C1 segment of cervical spinal cord (tissue), 14 donors: ENCODE measurements at places on chromosomes 2 and 18.

- DNase-seq: no peak
Measured at GRCh38 chr18:74513149-74513882, 17.2 kb downstream of the CNDP2 start.

DNA sequence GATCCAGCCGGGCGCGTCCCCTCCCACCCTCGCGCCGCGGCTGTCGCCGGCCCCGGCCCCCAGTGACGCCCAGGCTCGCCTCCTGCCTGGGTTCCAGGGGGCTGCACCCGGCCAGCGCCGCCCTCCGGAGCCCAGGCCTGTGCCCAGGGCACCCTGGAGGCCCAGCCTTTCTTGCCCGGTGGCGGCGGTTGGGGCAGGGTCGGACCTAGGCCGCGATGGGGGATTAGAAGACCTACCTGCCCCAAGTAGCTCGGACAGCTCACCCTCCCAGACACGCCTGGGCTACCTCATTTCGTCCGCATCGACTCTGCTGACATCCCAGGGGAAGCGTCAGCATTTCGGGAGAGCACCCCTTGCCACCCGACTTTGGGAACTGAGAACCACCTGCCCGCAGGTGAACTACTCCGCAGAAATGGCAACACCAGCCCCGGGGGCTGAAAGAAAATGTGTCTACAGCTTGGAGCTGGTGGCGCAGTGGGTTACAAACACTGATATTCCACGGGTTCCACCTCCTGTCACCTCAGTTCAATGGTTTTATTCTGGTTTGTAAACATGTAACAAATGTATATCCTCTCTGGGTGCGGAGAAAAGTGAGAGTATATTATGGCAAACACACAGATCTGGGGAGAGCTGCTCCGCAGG is 834 bp upstream of the ARL4C start:
- no peak for DNase-seq

GRCh38 chr2:160695402-160696086 is 201.9 kb upstream of the RBMS1 start:
- no peak for DNase-seq

GRCh38 chr2:61905372-61906185 is at the start of gene COMMD1:
COMMD1 (plus strand) TSS chr2:61905674; CDS start chr2:61905679, 5 bp downstream.
- peak; percentile 83 for DNase-seq

DNA sequence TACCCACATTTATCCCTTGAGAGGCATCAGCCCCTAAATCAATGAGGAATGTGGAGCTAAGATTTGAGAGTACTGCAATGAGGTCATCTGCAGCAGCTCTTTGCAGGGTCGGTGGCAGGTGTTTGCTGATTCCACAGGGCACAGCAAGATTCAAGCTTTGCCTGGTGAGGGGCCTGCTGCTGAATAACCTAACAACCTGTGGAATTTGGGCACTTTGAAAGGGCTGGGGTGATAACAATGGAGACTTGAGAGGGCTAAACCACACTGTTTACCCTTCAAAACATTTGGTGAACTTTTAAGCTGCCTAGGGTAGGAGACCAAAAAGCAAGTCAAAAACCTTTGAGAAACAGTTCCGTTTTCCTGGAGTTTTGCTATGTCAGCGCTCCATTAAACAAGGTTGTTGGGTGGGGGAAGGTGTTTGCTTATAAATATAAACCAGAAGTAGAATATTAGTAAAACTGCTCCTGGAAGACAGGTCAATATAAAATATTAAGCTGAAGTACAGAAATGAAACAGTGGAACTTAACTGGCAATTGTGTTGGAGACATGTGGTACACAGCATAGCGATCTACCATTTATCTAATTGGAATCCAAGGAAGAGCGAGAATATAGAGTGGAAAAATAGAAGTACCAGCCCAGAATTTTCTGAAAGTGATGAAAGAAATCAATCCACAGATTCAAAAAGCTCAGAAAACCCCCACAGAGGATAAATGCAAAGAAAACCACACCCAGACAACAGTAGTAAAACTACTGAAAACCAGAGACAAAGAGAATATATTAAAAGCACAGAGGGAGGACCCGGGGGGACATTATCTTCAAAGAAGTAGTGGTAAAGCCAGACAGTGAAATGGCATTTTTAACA is 15.7 kb downstream of the COPS8 start:
- no peak for DNase-seq

DNA sequence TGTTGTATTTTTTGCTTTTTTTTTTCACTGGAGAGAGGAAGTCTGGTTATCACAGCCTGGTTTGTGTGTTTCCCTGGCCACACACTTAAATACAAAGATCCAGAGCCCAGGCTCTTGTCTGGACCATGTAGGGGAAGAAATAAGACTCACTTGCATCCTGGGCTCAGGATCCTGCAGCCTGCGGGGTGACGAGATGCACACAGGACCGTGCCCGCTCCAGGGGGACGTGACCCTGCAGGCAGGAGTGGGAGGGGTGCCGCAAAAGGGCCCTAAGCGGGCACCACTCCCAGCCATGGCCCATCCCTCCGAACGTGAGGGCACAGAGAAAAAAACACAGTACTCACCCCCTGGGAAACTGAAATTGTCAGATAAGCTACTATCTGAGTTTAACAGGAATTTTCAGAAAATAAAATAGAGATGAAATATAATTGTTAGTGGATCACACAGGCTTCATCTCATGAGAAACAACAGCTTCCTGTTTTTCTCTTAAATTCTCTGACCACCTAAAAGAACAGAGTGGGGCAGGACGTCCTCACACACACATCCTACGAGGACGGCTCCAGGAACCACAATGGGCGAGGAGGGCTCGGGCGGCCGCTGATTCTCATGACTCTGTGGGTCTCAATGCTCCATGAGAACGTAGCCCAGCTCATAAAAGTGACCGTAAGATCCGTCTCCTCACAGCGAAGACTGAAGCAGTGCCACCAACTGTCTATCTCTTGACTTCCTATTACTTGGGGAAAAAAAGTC is 142.6 kb upstream of the ALKAL2 start:
- no peak for DNase-seq

DNA sequence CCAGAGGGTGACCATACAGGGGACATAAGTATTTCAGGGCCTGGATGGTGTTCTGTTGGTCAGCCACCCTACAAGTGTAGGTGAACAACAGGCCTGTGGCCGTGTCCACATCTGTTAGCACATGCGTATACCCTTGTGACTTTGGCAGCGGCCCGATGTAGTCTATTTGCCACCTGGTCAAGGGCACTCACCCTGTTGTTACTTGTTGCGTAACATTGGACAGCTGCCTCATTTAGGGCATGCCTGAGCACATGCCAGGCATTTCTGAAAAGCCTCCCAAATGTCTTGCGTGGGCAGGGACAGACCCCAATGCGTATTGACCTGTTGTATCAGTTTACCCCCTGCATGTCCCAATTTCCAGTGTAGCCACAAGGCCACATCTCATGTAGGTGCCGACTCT is 235.0 kb downstream of the MBD5 start:
- no peak for DNase-seq

- no peak for DNase-seq
Measured at GRCh38 chr18:48571639-48572384, 33.0 kb downstream of the CTIF start.

GRCh38 chr2:8413589-8414135 is 268.2 kb upstream of the ID2 start:
- DNase-seq: no peak

DNA sequence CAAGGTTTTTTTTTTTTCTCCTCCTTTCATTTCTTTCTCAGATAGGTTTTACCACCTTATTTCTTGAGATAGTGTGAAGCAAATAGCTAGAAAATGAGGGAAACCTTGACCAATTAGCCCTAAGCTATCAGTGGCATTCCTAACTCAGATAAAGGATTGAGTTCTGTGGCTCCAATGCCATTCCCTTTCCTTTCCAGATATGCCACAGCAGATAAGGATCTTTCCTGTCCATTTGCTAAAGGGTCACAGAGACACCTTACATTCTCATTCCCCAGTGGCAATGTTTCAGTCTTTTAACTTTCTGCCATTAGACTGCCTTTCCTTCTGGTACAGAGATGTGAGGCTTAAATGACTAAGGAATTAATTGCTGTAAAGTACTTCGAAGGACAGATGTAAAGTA is 81.7 kb downstream of the MGAT5 start:
- DNase-seq: no peak

- DNase-seq: no peak
Measured at GRCh38 chr2:122737429-122738077, 982.1 kb downstream of the TSN start.

DNA sequence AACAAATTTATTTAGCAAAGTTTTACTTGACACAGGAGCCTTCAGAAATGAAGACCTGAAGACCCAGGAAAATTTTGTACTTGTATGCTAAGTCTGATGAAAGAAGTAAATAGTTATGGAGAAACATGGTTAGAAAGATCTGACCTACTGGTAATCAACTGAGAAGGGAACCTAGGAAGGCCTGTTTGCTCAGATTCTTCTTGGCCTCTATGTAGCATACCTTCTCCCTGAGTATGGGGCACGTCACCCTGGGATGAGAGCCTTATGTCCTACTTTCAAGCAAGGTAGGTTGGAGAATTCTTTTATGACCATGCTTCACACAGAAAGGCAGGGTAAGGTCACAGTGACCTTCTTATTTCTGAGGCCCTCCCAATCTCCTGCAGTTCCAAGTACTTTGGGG is 178.6 kb upstream of the CREB1 start:
- no peak for DNase-seq

DNA sequence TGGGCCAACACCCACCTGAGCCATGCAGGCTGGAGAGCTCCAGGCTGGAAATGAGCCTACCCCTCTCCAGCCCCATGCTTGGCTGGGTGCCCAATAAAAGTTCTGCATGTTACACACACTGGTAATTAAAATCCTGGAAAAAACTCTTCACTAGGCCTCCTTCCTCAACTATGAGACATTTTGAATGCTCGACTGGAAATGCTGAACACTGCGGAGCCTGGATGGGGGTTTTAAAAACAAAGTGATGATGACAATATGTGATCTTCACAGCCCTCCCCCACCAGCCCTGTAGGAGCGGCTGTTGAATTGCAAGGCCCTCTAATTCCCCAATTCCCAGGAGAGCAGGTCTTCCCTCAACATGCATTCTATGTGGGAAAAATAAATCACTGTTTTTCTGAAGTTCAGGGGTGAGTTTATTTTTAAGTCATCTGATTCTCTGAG is 179.2 kb downstream of the TTC32 start:
- DNase-seq: no peak

DNA sequence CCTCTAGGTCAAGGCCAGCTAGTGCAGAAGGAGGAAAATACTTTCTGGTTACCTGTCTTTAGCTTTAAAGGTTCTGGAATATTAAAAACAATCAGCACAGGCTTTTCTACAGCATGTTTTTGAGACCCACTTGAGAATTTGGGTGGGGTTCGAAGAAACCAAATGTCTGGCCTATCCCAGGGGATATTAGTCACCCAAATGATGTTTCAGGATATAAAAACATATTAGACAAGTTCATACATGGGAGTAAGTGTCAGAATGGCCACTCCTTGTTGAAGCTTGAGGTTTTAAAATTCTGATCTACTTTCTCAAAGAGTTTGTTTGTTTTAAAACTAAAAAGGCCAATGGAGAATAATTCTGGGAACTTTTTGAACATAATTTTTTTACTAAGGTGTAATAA is 158.6 kb upstream of the DLX2 start:
- DNase-seq: no peak

DNA sequence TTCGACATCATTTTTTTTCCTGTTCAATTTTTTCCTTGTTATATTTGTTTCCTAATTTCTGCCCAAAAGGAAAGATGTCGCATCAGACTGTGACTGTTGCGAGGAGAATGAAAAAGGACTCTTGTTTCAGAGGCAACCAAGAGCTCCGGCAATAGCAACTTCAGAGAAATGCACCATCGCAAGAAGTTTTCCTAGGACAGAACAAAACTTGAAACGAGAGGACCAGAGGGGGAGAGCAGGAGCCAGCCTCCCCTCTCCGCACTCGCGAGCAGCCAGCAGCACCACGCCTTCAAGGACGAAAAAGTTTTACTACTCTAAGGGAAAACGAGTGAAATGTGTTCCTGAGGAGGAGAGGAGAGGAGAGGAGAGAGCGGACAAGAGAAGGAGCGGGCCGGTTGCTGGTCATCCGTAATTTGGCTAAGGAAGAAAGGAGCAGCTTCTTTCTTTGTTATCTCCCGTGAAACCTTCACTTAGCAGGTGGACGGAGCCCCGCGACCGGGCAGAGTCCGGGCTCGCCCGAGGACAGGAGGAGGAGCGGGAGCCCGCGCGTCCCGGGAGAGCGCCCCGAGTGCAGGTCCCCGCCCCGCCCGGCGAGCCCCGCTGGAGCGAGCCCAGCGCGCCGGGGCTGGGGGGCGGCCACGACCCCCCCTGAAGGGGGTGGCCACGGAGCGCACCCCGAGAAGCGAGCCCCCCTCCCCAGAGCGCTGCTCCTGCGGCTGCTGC is 744 bp downstream of the POU3F3 start:
- no peak for DNase-seq

DNA sequence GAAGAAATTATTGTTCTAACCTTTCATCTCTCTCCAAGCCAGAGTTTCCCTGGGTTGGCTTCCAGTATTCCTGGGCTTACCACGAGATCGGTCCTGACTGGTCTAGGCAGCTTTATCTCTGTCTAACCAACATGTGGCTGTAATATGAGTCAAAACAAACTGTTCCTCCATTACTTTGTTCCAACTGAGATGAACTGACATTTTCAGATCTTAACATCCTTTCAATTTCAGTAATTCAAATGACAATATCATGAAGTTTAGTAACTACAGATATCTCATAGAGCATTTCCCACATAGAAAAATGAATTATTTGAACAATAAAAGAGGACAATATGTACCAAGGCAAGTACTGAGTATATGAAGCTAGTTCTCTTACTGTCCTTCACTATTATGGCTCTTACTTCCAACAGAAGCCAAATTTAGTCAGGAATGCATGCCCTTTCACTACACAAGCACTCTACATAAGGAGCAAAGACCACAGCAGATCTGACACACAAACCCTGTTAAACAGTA is 15.5 kb downstream of the SLC25A12 start:
- no peak for DNase-seq

DNA sequence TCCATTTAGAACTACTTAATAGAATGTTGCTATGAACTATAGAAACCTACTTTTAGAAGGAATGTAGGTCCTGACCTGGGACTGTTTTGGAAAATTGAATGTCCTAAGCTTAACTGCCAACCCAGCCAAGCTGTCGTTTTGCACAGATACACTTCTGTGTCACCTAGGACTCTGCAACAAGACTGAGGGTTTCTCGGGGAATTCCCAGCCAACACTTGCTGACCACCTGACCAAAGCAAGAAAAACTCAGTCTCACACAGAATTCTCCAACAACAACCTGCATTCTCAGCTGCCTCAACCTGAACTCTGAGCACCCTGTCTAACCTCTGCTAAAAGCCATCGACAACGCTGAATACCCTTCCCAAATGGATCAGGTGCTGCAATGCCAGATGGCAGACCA is 128.2 kb downstream of the SS18 start:
- DNase-seq: no peak

GRCh38 chr2:176589825-176590440 is 320.7 kb downstream of the MTX2 start:
- no peak for DNase-seq

GRCh38 chr18:58005011-58005410 is 39.0 kb upstream of the NEDD4L start:
- no peak for DNase-seq

- DNase-seq: no peak
Measured at GRCh38 chr2:226208726-226209125, 590.9 kb downstream of the IRS1 start.
